DMS79 (cell line): ENCODE measurements at places on chromosomes 4 and X.

DNA sequence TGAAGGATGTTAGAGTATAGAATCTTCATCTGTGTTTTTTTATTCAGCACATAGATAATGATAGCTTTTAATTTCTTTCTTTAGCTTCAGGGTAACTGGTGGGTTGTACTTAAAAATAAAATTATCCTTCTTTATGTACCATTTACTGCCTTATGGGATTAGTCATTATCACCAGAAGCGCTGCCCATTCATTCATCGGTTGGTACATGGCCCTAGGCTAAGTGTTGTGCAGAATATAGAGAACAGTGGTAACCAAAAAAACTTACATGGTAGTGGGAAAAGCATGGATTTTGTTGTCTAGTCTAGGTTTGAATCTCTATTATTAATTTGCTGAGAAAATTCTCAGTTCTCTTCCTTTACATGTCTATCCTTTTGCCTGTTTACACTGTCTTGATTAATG, 43.5 kb upstream of the PDE5A start:
- no peak for DNase-seq

- no peak for DNase-seq
Observed at GRCh38 chr4:105991726-105992125, 96.5 kb downstream of the NPNT start.

DNA sequence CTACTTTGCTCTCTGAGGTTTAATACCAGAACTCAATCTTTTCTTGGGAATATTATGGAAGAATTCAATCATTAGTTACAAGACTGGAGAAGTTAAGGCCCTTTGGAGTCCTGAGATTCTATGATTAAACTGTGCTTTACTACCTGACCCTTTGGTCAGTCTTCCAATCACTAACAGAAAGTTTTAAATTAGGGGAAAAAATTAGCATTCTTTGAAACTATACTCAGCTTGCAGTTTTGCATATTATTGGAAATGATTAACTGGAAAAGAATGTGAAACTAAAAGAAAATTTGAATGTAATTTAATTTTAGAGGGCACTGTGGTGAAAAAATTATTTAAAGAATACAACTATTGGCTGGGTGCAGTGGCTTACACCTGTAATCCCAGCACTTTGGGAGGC, 18.7 kb upstream of the GPR34 start:
- no peak for DNase-seq

DNA sequence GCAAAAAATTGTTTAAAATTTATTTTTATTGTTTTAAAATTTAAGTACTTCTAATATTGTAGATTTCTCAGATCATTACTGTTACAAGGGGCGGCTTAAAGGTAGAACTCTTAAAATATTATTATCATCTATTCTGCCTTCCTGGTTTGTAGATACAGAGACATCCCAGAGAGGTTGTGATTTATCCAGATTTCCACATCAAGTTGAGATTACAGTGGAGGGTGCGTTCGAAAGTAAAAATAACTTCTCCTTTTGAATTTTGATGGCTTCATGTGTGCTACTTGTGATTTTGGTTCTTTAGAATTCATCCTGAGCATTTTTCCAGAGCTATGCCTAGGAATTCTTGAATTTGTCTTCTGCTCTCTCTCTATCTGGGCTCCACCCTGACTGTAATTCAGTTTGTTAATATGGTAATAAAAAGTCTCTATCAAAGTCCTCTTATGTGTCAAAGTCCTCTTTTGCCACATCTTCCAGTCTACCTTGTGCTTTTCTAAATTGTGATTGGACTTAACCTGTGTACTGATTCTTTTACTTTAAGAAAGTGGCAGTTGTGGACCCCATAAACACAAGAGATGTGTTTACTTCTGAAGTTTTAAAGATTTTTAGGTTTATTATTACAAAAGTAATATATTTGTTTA, 37.2 kb downstream of the CLCN3 start:
- no peak for DNase-seq

DNA sequence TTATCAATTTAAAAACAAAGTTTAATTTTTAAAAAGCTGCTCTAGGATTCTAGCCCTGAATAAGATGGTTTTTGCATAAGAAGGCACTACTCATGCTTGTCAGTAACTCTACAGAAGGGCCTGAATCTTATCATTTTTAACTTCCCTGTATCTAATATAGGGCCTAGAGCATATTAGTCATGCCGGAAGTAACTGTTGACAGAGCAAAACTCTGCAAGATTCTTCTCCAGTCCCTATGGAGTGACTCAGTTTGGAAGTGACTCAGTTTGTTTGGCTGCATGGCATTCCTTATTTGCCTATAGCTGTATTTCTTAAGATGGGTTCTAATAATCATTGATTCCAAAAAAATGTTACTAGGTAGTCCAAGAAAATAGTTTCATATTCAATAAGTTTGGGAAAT, 431.8 kb upstream of the HTR2C start:
- DNase-seq: no peak

- DNase-seq: no peak
Observed at GRCh38 chr4:66193487-66193886, 523.2 kb upstream of the EPHA5 start.

DNA sequence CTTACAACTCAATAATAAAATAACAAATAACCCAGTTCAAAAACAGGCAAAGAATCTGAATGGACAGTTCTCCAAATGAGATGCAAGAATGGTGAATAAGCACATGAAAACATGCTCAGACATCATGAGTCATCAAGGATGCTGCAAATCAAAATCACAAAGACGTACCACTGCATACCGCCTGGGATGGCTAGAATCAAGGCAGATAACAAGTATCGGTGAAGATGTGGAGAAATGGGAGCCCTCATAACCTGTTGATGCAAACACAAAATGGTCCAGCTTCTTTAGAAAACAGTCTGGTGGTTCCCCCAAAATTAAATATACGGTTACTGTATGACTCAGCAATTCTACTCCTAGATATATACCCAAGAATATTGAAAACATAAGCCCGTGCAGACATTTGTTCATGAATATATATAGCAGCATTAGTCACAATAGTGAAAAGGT, 32.5 kb downstream of the AKAP4 start:
- DNase-seq: no peak

GRCh38 chr4:172791841-172792240, 376.8 kb upstream of the GALNT7 start:
- DNase-seq: no peak

DNA sequence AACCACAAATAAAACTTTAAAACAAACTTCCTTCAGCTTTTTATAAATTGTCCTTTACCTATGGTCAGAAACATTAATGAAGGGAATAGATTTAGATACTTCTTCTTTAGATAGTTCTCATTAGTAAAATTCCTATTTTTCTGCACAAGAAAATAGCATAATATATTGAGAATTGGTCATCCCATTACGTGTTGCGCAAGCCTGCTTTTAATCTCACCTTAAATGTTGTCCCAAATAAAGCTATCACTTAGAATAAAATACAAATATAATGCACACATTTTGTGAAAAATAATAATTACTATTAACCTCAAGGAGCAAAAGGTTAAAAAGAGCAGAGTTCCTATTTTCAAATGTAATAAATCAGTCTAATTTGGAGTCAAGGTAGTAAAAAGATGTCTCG, 95.2 kb upstream of the TTC29 start:
- no peak for DNase-seq

DNA sequence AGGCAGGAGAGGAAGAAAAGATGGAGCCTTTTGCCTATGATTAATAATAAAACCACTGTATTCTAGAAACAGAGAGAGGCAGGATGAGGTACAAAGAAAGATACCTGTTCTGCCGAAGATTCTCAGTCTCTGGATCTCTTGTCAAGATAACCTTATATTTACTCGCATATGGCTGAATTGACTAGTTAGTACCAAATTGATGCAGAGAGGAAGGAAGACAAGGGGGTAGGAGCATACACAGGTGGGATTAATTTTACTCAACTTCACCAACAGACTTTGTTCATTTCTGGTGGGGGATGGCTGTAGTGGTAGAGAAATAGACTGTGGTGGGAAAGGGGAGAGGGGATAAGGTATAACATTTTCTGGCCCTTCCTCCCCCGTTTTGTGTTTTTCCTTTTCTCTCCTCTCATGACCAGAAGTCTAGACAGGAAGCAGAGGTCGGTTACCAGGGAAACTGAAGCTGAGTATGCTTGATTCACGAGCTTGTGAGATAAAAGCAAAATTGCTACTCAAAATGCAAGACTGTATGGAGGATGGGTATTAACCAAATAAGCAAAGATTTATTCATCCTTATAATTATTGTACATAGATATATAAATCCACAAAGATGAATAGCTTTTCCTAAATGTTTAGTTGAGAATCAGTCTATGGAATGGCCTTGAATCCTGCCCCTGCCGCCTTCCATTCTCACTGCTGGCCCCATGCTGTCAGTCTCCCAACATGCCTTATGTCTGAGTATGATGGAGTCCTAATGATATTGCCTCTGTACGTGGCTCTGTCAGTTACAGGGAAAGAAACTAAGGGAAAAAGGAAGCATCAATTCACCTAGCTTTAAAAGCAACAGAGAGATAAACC, 17.8 kb upstream of the PAGE2B start:
- peak; percentile 2 for DNase-seq

DNA sequence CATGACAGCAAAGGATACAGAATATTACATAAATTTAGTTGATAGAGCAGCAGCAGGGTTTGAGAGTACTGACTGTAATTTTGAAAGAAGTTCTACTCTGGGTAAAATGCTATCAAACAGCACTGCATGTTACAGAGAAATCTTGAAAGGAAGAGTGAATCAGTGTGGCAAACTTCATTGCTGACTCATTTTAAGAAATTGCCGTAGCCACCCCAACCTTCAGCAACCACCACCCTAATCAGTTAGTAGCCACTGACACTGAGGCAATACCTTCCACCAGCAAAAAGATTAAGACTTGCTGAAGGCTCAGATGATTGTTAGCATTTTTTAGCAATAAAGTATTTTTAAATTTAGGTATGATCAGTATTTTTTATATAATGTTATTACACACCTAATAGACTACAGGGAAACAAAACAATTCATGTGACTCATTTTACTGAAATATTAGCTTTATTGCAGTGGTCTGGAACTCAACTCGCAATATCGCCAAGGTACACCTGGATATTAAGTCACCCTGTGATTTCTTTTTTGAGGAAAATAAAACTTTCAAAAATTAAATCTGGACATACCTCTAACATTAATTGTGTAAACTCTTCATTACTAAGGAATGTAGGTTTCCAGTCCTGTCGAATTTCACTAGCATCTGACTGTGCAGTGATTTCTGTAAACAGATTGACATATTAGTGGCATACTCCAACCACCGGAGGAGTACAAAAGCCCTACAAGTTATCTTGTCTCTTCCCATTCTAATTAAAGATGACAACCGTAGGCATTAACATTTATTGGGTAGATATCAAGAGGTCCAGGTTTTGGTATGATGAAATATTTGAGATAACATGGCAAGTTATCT, 71.1 kb downstream of the CLOCK start:
- DNase-seq: no peak

DNA sequence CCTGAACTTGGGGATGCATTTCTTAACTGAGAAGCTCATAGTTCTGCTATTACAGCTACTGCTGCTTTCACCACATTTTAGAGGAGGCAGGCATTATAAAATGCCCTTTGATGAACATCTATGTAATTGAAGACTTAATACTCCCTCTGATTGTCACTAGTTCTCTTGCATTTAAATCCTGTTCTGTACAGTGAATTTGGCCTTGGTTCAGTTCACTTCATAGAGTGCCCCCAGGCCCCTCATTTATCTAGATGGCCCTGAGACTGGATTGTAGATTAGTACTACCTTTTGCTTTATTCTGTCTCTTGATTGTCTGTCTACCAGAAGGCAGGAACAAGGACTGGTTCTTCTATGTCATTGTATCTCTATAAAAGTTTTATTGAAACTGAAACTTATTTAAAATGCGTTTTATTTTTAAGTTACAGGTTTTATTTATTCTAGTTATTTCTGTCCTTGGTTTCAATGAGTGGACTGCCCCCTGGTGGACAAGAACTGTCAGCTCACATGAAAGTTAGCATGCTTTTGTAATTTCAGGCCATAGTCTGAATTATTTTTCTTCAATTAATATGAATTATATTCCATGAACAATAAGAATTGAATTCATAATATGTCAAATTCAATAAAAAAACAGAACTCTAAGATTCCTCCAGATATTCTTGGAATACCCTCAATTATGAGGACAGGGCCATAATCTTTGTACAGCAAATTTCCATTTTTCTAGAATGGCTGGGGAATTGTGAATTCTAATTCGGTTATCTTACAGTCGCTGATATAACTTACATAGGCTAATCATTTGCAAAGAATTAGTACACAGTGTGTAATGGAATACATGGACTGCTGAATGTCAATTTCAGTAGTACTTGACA, 47.2 kb upstream of the TMEM33 start:
- DNase-seq: no peak

DNA sequence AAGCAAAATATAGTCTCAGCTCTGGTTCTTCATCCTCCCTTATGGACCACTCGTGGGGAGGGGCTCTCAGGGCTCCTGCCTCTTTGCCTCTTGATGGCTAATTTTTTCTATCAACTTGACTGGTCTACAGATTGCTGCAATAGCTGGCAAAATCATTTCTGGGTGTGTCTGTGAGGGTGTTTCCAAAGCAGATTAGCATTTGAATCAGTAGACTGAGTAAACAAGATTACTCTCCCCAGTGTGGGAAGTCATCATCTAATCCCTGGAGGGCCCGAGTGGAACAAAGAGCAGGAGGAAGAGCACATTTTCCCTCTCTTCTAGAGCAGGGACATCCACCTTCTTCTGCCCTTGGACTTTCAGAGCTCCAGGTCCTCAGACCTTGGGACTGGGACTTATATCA, 153.5 kb downstream of the STK32B start:
- DNase-seq: no peak

GRCh38 chrX:2474280-2474962, 26.4 kb downstream of the DHRSX start:
- no peak for DNase-seq

GRCh38 chrX:95145848-95146490, 1472.0 kb downstream of the FAM133A start:
- no peak for DNase-seq

GRCh38 chr4:185723631-185724260, 88.2 kb downstream of the SORBS2 start:
- DNase-seq: no peak

DNA sequence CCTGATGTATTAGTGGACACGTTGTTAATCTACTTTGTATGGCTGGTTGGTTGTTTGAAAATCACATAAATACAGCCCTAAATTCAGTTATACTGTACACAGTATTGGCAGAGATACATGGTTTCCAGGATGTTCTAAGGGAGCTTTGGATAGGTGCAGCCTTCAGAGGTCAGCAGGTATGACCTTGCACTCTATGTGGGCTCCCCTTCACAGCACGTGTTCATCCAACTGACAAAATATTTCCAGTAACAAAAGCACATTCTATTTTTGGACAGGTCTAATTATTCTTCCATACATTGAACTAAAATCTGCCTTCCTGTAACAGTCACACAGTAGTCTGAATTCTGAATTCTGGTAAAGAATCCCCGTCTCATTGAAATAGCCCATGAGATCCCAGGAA, 92.8 kb upstream of the RAPGEF2 start:
- DNase-seq: no peak

DNA sequence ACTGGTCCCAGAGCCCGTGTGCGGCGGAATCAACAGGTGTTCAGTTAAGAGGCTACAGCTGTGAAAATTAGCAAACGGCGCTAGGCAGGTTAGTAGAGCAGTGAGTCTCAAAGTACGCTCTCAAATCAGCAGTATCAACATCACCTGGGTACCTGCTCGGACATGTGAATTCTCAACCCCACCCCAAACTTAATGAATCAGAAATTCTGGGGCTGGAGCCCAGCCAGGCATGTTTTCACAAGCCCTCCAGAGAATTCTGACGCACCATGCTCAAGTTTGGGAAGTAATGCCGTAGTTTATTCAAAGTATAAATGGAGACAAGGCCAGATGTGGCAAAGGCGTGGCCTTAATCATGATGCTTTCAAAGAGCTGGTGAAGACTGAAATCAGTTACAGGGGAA, 58.2 kb upstream of the PTCHD1 start:
- no peak for DNase-seq

- DNase-seq: no peak
Observed at GRCh38 chr4:106343865-106344646, 24.5 kb downstream of the GIMD1 start.
